Stimulated activated memory B cell treated with anti-CD40 and anti-IgM and Interleukin-4, amounts not matched to agents 10 μg/mL and 1 μg/mL and 100 μg/mL, for 72 hours (primary cell): ENCODE measurements at places on chromosomes 11 and 22.

DNA sequence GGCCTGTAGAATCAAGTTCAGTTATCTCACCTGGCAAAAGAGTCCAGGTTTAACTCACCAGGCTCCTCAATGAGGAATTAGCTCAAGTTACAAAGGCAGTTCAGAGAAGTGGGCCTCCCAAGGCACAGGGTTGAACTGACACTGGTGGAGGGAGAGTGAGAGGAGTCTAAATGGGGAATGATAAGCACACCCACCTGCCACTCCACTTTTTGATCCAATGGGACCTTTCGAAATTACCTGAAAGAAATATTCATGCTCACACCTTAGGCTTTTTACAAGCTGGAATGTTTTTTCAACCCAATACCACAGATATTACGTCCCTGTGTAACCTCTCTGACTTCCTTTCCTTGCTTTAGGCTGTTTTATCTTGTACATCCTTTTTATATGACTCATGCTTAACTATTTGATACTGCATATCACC lies 642.7 kb upstream of the TENM4 start:
- no peak for ATAC-seq
- no peak overlapping the region for H3K27ac ChIP-seq
- no peaks in the 10 kb centered on the region for H3K27me3 ChIP-seq
- H3K4me3 ChIP-seq, result no peak overlapping the region
- no peaks in the 10 kb centered on the region for H3K4me1 ChIP-seq

- no peaks in the 10 kb centered on the region for H3K4me1 ChIP-seq
- no peaks in the 10 kb centered on the region for H3K36me3 ChIP-seq
- ATAC-seq, result no peak
- no peak overlapping the region for H3K27ac ChIP-seq
- peaks cover 28% of the 10 kb centered on the region for H3K27me3 ChIP-seq
These were observed 1089.1 kb downstream of the TBC1D22A start for GRCh38 chr22:47851586-47851985.

DNA sequence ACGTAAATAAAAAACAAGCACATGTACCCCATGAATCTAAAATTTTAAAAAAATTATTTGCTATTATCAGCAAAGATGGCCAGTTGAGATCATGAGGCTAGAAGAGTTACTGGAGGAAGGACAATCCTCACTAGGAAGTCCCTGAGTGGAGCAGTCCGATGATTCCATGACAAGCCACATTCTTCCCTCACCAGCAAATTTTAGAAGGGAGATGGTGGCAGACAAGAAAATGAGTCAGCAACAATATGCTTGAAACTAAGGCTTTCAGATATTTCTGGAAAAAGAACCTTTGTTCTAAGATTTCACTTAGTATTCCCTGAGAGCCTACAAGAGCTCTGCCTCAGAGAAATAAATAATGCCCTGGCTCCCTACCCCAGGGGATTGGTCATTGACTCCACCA lies 34.9 kb downstream of the P4HA3 start:
- no peaks in the 10 kb centered on the region for H3K36me3 ChIP-seq
- H3K4me3 ChIP-seq, result no peak overlapping the region
- no peaks in the 10 kb centered on the region for H3K4me1 ChIP-seq
- H3K27ac ChIP-seq, result no peak overlapping the region

- H3K27me3 ChIP-seq, result peaks cover 48% of the 10 kb centered on the region
- ATAC-seq, result no peak
- H3K36me3 ChIP-seq, result no peaks in the 10 kb centered on the region
These were observed at the start of gene C11orf52 for GRCh38 chr11:111918390-111919256. TSS of gene C11orf52 (plus strand) at chr11:111918913. CDS start at chr11:111918973, 60 bp downstream.

DNA sequence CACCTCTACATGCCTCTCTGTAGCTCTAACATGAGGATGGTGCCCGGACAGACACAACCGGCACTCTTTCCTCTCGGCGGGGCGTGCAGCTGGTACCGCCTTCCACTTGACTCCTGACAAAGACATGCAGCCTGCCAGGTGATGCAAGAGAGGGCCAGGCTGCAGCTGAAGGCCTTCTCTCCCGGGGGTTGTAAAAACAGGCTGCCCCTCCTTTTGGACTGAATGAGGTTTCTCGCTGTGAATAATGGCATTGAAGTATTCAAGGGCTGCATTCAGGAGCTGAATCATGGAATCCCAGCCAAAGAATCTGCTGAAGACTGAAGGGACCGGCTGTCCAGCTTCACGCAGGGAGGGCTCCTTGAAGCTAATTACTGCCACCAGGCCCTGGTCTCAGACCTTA lies 110.9 kb downstream of the GALNT18 start:
- no peaks in the 10 kb centered on the region for H3K27me3 ChIP-seq
- no peak overlapping the region for H3K27ac ChIP-seq
- H3K36me3 ChIP-seq, result no peaks in the 10 kb centered on the region
- no peaks in the 10 kb centered on the region for H3K4me1 ChIP-seq
- no peak overlapping the region for H3K4me3 ChIP-seq
- no peak for ATAC-seq

DNA sequence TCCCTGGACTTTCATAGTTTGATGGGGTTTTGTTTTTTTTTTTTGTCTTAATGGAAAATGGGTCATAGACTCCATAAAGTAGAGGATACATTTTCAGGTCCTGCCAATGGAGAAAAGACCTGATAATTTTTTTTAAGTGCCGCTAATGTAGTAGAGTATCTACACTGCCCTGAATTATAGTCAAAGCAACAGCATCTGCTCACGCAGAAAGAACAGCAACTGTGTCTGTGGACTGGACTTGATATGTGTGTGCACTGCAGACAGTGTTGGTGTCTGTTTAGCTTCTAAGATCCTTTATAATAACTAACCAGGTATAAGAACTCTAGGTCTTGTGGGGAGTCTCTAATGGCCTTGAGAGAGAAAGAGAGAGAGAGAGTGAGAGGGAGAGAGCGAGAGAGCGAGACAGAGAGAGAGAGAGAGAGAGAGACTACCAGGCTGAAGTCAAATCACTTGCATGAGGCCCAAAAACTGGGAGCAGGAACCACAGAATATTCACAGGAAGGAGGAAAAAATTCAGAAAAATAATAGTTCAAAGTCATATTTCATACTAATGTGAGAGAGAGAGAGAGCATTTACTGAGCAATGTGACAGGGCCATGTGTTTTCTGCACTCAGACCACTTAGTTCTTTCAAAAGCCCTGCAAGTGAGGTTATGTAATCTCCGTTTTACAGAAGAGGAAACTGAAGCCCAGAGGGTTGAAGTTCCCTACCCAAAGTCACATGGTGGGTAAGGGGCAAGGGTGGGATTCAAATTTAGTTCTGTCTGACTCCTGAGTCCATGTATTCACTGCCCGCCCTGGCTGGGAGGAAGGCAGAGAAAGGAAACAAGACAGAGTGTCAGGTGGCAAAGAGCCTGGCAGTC lies 8.6 kb upstream of the MIAT start:
- peaks cover 12% of the 10 kb centered on the region for H3K27me3 ChIP-seq
- no peaks in the 10 kb centered on the region for H3K36me3 ChIP-seq
- no peak overlapping the region for H3K4me3 ChIP-seq
- H3K4me1 ChIP-seq, result peaks cover 22% of the 10 kb centered on the region

GRCh38 chr22:24118689-24119384 lies 62.5 kb upstream of the SUSD2 start:
- no peak overlapping the region for H3K4me3 ChIP-seq
- ATAC-seq, result no peak
- no peak overlapping the region for H3K27ac ChIP-seq
- no peaks in the 10 kb centered on the region for H3K4me1 ChIP-seq
- H3K36me3 ChIP-seq, result peaks cover 68% of the 10 kb centered on the region
- no peaks in the 10 kb centered on the region for H3K27me3 ChIP-seq

GRCh38 chr11:70818351-70818750 lies 420.0 kb downstream of the CTTN start:
- no peak overlapping the region for H3K27ac ChIP-seq
- H3K4me1 ChIP-seq, result no peaks in the 10 kb centered on the region
- ATAC-seq, result no peak
- H3K36me3 ChIP-seq, result no peaks in the 10 kb centered on the region
- peaks cover 34% of the 10 kb centered on the region for H3K27me3 ChIP-seq

- no peak for ATAC-seq
- peaks cover 6% of the 10 kb centered on the region for H3K4me1 ChIP-seq
- H3K36me3 ChIP-seq, result no peaks in the 10 kb centered on the region
- no peak overlapping the region for H3K4me3 ChIP-seq
- peaks cover 7% of the 10 kb centered on the region for H3K27me3 ChIP-seq
- H3K27ac ChIP-seq, result no peak overlapping the region
These were observed 29.3 kb downstream of the SLN start for GRCh38 chr11:107682572-107682971.

GRCh38 chr11:131977854-131978253 lies 607.4 kb downstream of the NTM start:
- ATAC-seq, result no peak
- no peak overlapping the region for H3K27ac ChIP-seq
- no peaks in the 10 kb centered on the region for H3K27me3 ChIP-seq
- no peak overlapping the region for H3K4me3 ChIP-seq

- H3K4me3 ChIP-seq, result no peak overlapping the region
- peaks cover 15% of the 10 kb centered on the region for H3K36me3 ChIP-seq
- peaks cover 6% of the 10 kb centered on the region for H3K4me1 ChIP-seq
These were observed 220.6 kb downstream of the TMEM135 start for GRCh38 chr11:87258171-87258833.
